ENCODE measurements at places on chromosomes 16 and 17.

- no peak for DNase-seq
Measured at GRCh38 chr17:21373036-21373435, 3.1 kb upstream of the KCNJ12 start.

GRCh38 chr17:35218915-35219314 is 24.0 kb upstream of the SLFN5 start:
- DNase-seq: no peak

- DNase-seq: no peak
Measured at GRCh38 chr16:77899416-77899815, 111.1 kb downstream of the VAT1L start.

DNA sequence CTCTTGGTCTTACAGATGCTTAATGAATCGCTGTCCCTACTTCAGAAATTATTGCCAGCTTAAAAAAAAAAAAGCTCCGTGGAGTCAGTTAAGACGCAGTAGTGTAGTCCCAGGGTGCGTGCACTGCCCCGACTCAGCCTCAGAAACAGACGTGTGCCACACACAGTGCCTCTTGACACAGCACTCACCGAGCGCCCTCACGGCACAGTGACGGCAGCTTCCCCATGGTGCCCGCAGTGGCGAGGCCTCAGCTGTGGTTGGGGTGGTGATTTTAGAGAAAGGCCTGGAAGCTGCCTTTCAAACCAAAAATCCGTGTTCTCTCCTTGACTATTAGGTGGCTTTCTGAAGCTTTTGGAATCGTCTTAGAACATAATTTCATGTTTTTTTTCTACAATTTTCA is 13.9 kb downstream of the TCF25 start:
- no peak for DNase-seq

- DNase-seq: no peak
Measured at GRCh38 chr17:70295329-70295728, 126.0 kb downstream of the KCNJ2 start.

GRCh38 chr16:89581045-89581695 is 5.6 kb downstream of the CPNE7 start:
- DNase-seq: no peak

- no peak for DNase-seq
Measured at GRCh38 chr16:46621934-46622676, 926 bp upstream of the SHCBP1 start.

DNA sequence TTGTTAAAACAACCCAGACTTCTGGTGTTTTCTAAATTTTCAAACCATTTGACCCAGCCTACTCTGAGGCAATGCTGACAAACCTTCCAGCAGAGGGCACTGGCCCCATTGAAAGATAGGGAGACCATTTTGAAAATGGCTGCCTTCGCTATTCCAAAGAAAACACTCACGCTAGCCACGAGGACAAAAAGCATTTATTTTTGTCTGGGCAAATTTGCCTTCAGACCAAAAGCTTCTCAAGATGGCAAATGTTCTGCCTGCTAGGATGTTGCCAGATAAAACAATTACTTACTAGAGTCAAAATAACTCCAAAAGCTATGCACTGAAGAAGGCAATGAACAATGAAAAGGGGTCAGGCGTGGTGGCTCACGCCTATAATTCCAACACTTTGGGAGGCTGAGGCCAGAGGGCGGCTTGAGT is 296.7 kb upstream of the IRX5 start:
- no peak for DNase-seq
